Stimulated activated CD4-positive, alpha-beta T cell treated with anti-CD3 and anti-CD28 coated beads, Interleukin-1b, Interleukin-23, amount 100 ng/mL, for 1 hour (primary cell): ENCODE measurements at places on chromosomes 5 and 9.

- DNase-seq: no peak
Measured at GRCh38 chr5:118185018-118185417, 803.3 kb downstream of the DTWD2 start.

DNA sequence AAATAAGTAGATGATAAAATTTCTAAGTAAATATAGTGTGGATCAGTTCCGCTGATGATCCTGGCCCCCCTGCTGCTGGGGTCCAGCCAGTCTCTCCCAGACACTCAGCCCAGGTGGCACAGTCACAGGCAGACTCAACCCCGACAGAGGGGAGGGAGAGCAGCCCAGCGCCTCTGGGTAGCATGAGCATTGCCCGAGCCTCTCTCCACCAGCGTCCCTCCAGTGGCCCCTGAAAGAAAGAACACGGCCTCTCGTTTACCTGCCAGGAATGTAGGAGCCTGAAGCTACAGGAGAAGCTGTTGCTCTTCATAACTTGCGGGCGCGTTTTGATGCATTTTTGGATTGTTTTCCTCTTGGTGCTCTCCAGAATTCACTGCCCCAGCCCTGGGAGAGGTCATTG is 68.8 kb upstream of the ICE1 start:
- DNase-seq: no peak

GRCh38 chr9:125654121-125654520 is 52.9 kb downstream of the MAPKAP1 start:
- DNase-seq: no peak

- DNase-seq: no peak
Measured at GRCh38 chr9:36940500-36940853, 93.6 kb downstream of the PAX5 start.

DNA sequence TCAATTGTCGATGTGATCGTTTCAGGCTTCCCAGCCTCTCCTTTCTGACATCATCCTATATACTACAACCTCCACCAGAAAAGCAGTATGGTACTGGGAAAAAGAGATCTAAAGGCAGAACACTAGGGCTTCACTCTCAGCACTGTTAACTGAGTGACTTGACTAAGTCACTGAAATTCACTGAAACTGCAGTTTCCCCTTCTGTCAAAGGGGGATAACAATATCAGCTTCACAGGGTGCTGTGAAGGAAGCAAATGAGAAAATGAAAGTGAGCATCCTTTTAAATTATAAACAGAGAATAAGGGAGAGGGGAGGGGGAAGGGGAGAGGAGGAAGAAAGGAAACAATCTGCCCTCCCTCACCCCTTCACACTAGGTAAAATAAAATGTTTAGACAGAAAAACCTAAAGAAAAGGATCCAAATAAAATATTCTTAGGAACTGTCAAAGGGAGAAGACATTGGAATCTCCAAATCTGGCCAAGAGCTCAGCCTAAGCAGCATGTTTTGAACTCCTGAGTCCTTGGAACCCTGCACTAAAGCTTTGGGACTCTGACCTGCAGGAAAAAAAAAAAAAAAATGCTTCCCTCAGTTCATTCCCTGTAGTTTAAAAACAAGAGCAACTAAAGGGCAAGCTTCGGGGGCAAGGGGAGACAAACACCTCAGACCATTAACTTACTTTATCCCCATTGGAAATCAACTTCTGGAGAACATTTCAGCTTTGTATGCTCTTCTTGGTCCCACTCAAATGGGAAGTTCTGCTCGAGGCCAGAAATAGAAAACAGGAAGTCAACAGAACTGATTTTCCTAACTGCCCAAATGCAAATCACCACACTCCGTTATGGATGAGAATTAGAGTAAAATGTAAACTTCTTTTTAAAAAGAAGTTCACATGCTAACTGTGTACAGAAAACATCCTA is 178.3 kb downstream of the DEPDC1B start:
- DNase-seq: no peak

DNA sequence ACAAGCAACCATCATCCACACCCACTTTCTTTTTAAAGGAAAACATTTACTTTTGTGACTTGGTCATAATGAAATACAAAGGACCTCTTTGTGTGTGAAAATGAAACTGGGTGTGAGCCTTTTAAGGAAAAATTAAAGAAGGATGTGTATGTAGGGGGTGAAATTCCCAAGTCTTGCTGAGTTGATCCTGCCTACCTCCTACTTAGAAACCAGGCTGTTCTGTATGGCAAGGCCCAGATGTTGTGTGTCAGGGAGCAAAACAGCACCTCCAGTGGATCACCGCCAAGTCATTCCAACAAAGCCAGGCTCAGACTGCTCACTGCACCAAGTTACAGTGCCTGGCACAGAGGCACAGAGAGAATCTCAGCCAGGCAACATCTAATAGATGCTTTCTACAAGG is 198.5 kb upstream of the FBN2 start:
- no peak for DNase-seq

DNA sequence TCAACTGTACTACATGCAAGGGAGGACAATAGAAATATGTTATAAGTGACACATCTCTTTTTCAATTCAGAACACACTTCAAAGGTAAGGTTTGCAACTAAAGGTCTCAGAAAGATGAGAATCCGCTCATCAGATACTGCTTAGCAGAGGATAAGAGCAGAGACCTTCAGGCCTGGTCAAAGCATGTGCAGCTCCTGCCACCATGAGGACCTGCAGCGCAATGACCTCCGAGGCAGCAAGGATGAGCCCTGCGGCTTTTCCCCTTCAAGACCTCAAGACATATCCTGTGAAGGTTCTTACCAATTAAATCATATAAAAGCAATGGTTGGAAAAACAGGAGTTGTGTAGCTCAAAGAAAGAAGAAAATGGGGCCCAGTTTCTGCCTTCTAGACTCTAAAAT is 135.8 kb downstream of the TRIM36 start:
- no peak for DNase-seq

- no peak for DNase-seq
Measured at GRCh38 chr5:149632311-149633251, 51.3 kb downstream of the ARHGEF37 start.

DNA sequence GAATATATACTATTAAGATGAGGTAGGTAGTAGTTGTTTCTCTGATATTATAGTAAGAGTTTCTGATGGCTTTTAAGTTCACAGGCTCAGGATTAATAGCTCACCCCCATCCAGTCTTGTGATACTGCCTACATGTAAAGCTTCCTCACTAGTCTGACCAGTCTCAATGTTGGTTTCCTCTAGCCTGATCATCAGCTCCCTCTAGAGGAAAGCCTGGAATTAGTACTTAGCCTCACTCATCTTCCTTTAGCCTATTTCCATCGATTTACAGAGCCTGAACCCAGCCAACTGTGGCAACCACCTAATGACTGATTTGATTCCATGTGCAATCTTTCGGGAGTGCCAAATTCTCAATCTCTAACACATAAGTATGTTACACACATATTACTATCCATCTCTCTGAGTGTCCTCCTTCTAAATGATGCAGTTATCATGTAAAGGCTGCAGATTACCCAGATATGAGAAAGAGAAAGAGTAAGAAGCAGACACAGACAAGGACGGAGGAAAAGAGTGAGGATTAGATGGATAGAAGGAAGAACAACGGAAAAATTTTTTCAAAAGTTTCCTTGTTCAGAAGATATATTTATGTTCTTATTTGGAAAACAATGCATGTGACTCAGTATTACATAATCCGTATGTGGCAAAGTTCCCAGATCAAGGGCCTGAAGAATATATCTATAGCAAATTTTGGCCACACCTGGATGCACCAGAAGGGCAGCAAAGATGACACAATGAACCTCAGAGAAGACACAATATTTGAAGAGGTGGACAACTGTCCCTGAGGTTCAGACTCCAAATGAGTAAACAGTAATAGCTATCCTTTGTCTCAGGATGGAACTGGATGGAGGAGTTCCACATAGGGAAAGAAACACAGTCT is 333.7 kb downstream of the ELAVL2 start:
- DNase-seq: no peak

DNA sequence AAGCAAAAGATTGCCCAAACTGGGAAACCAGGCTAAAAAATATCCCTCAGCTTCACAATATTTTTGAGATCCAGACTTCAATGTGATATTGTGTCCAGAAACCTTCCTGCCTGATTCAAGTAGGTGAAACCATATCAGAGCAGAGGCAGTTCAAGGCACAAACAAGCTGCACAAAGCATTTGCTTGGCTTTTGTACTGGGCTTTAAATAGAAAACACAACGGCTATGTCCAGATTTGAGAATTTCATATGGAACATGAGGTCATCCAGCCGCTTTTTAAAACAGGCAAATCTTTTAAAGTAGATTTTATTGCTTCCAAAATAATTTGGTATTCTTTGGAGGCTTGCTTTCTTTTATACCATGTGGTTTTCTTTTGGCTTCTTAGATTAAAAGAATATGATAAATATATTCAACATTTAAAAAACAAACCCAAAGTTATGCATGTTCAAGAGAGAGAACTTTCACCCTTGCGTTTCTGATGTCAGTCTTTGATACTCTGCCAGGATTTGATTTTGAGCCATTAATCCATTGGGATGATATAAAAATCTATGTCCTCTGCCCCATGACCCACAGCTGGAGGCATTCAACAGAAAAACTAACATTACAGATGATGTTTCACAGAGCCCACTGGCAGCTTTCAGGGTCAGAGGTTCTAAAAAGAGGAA is 29.0 kb upstream of the CCDC112 start:
- no peak for DNase-seq

DNA sequence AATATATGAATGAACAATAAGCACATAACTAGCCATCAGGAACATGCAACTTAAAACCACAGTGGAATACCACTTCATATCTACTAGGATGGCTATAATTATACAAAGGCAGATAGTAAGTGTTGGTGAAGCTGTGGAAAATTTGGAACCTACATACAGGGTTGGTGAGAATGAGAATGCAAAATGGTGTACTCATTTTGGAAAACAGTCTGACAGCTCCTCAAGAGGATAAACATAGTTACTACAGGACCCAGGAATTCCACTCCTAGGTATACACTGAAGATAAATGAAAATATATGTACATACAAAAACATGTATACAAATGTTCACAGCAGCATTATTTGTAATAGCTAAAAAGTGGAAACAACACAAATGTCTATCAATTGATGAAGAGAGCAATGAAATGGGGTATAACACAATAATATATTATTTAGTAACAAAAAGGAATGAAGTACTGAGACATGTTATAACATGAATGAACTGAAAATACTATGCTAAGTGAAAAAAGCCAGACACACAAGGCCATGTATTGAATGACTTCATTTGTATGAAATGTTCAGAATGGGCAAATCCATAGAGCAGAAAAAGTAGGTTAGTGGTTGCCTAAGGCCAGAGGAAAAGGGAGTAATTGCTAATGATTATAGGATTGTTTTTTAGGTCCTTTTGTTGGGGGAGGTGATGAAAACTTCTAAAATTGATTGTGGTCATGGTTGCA is 31.2 kb upstream of the CDK5RAP2 start:
- no peak for DNase-seq

DNA sequence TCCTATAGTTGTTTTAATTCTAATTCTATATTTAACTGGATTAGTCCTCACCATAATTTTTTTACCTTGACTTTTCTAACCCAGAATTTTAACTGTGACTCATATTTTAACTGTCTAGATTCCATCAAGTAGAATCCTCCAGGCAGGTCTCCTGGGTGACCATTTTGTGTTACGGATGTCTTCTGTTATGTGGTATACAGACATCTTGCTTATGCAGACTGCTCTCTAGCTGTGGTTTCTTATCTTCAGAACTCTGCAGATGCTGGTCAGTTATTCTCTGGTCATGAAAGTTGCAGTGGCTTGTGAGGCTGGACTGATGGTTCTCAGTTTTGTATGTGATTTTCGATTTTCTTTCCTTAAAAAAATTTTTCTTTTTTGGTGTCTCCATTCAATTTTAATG is 139.4 kb downstream of the ATG10 start:
- DNase-seq: no peak

DNA sequence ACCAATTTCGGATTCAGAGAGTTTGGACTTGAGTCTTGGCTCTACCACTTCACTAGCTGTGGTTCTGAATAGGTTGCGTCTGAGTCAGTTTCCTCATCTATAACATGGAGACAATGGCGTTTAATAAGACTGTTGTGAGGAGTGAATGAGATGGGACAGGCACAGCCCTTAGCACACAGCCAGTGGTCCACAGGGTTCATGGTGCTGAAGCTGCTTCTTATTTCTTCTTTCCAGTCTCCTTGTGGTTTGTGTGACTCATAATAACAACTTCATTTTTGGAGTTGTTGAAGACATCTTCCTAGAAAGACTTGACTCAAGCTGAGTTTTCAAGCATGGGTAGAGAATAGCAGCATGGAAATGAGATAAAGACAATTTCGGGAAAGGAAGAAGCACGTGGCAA is 172.6 kb upstream of the PPP2R2B start:
- no peak for DNase-seq

GRCh38 chr5:44674461-44674860 is 134.3 kb upstream of the MRPS30 start:
- no peak for DNase-seq

- DNase-seq: no peak
Measured at GRCh38 chr5:152978141-152978835, 512.2 kb upstream of the GRIA1 start.

GRCh38 chr9:111886983-111887718 is 9.5 kb upstream of the UGCG start:
- DNase-seq: no peak

DNA sequence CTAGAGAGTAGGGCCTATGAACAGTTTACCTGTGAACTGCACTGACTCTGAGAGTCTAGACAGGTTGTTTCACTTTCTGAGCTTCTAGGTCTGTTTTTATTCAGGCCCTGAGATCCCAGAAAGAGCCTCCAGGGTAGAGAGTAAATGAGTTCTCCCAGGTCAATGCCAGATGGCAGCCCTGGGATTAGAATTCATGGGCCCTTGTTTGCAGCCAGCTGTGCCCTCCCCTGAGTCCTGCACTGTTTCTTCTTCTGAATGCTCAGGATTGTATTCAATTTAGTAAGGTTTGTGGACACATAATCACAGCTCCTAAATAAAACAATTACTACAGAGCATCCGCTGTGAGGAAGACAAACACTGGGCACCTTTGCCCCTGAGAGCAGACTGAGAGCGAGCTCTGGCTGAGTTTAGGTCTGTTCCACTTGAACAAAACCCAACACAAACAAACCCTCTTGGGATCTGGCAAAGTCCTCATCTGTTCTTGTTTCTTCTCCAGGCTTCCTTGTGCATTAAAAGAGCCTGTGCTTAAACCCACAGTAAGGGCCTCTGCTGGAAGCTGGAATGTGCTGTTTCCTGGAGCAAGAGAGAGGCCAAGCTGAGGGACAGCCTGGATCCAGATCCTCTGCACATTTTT is 29.9 kb downstream of the FAM219A start:
- DNase-seq: no peak

DNA sequence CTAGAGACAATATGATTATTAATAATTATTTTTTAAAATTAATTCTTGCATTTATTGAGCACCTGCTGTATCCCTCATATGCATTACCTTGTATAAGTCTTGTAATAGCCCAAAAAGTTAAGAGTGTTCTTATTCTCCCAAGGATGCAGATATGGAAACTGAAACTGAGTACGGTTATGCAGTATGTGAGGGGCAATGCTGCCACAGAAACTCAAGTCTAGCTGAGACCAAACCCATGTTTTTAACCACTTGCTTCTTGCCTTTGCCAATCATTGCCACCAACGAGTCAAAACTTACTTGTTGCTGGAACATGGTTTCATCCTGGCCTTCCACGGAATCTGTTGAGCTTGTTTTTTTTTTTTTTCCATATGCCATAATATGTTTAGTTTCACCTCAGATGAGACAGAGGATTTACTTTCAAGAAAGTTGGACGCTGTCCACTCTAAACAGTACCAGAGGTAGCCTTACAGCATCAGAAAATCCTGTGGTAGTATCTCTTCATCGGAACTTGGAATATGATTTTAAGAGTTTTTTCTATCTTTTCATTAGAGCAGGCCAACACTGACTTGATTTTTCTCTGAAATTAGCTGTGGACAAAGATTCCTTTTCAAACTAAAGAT is 27.9 kb downstream of the DOCK8 start:
- no peak for DNase-seq

- DNase-seq: no peak
Measured at GRCh38 chr9:106875529-106875928, 12.6 kb downstream of the ZNF462 start.
